ENCODE measurements at places on chromosomes 7 and 10.
A peak's percentile ranks its signal among the peaks of the same experiment; 100 is the strongest.

GRCh38 chr7:23713285-23714149, 3.5 kb downstream of the STK31 start:
- DNase-seq = no peak

GRCh38 chr10:78585952-78586351, 482.8 kb upstream of the ZMIZ1 start:
- no peak for DNase-seq

- DNase-seq = no peak
Observed at GRCh38 chr7:85713171-85713570, 526.3 kb upstream of the SEMA3D start.

- DNase-seq = no peak
Observed at GRCh38 chr10:124569623-124570470, 108.2 kb downstream of the LHPP start.

DNA sequence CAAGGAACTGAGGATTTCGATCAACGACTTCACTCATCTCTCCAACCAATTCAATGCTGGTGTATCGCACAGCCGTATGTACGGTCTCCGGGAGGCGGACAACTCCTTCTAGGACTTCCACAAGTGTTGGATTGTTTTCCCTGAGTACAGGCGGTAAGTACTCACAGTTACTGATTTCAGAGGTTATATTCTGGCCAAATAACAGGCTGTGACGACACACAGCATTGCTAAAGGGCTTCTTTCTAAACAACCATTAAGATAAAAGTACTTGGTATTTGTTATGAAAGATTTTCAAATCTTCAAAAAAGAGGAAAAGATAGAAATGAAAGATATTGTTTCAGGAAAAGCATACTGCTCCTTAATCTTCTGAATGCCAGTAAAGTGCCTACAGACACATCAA, 52.2 kb downstream of the IRF5 start:
- no peak for DNase-seq

DNA sequence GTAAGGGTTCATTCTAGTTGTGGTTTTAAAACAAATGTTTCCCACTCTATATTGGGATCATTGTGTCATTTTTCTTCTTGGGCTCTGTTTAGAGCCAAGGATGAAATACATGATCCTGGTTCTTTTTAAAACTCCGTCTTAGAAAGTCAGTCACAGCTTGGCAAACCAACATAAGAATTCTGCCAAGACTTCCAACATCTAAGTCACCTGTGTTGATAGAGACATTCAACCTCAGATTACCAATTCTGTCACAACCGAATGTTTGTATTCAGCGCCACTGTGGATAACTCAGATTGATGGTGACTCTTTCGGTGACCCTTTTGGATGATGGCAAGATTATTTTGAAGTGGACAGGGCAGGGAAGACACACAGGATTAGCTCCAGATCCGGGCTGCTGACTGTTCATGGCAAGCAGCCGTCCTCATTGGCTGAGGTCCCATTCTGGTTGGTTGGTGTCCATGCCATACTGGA, 255.4 kb downstream of the ARHGAP21 start:
- DNase-seq = no peak

- DNase-seq = no peak
Observed at GRCh38 chr10:125011171-125011925, 69.4 kb downstream of the ZRANB1 start.

DNA sequence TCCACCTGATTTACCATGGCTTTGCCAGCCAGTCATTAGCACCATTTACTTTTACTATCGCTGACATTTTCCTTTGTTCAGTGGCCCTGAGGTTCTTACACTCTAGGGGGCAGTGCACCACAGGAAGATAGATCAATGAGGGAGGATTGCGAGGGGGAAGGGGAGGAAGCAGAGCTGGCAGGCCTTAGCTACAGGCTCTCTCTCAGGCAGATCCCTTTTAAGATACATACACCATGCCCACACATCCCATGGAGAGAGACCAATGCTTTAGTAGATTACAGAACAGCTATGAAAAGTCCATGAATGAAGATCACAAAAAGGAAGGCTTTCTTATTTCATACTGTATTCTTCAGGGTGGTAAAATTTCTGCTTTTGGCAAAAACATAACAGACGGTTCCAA, 47.4 kb downstream of the DENND11 start:
- peak; percentile 59 for DNase-seq

DNA sequence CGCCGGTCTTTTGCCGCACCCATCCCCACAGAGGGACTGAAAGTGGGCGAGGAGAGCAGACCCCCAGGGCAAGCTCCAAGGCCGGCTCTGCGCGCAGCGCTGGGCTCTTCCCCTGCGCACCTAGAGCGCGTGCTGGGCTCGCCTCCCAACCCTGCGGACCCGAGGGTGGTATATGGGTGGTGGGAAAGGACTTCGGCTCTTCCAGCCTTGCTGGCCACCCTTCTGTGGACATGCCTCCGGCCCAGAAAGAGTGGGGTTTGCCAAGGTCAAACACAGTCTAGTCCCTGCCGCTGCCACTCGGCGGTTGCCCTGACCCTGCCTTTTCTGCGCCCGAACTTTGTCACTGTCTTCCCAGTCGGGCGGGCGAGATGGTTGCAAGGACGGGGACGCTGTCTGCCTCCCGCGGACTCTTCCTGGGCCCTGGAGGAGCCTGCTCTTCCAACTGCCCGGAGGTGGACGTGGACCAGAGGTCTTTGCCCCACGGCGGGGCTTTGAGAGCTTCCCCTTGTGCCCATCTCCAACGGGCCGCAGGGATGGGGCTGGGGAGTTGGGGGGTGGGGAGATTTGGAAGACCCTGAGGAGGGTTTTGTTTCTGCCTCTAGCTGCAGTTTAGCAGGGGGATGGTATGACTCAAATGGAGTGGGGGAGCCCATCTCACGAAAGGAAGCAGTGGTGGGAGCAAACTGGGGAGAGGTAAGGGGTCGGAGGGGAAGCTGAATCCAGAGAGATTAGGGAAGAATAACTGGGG, 1.5 kb downstream of the ADCY1 start:
- no peak for DNase-seq

GRCh38 chr7:4103352-4104091, 578.6 kb upstream of the FOXK1 start:
- DNase-seq = no peak

Measured in central memory CD4-positive, alpha-beta T cell (primary cell).